ENCODE measurements at places on chromosomes 7 and 10.

GRCh38 chr10:87761892-87762291, 56.1 kb downstream of the ATAD1 start:
- peak; percentile 19 for DNase-seq

- DNase-seq = no peak
These were observed 27.4 kb downstream of the ADAMTS14 start for GRCh38 chr10:70699659-70700174.

DNA sequence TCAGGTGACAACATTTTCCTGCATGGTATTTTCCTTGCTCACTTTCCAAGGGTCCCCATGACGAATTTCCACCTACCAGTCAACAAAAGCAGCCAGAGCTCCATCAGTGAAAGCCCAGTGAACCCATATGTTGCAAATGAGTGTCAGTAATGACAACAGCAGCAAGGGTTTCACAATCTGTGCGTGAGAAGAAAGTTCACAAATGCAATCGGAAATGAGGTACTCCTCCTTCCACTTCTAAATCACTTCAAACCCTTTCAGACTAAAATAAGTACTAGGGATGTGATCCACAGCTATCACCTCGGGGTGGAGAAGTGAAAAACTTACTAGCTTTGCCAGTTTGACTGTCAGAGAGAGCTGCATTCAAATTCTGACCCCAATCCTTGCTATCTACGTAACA, 55.6 kb upstream of the BET1 start:
- DNase-seq = no peak

- no peak for DNase-seq
These were observed 1.8 kb upstream of the RARRES2 start for GRCh38 chr7:150343225-150343624.

GRCh38 chr10:98852686-98853085, 383.0 kb downstream of the HPSE2 start:
- no peak for DNase-seq

- DNase-seq = no peak
These were observed 9.2 kb downstream of the CPN1 start for GRCh38 chr10:100072514-100072913.

GRCh38 chr10:61068471-61068870, 124.5 kb upstream of the RHOBTB1 start:
- no peak for DNase-seq

GRCh38 chr10:128140425-128140824, 14.2 kb upstream of the MKI67 start:
- DNase-seq = no peak

DNA sequence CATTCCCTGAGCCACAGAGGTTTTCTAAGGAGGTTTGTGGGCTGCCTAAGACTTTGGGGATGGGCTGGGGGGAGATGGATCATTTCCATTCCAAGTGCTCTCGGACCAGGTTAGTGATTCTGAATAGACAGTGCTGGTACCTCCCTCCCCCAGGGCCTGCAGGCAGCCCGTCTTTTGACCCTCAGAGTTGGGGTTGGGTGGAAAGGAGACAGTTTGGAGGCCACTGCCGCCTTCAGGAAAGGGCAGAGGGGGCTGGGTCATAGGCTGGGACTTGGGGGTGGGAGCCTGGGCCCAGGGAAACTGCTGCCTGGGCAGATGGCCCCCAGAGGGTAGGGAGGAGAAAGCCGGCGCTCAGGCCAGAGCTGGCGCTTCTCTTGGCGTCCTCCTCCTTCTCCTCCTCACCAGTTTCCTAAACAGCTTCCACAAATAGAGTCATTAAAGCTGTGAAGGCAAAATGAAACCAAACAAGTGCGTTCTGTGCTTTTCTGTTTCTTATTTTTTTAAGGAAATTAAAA, 4.4 kb downstream of the UNC5B start:
- DNase-seq = no peak

GRCh38 chr10:52900593-52900992, 128.0 kb upstream of the MBL2 start:
- no peak for DNase-seq

DNA sequence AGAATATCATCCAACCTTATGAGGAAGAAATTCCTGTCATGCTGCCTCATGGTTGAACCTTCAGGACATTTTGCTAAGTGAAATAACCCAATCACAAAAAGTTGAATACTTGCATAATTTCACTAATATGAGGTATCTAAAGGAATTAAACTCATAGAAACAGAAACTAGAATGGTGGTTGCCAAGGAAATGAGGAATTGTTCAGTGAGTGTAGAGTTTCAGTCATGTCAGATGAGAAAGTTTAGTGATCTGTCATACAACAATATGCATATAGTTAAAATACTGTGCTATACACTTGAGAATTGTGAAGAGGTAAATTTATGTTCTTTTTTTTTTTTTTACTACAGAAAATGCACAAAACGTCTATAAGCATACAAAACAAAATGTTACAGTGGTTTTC, 60.7 kb downstream of the R3HCC1L start:
- no peak for DNase-seq

GRCh38 chr10:86968271-86968993, at the start of gene ADIRF:
TSS of gene ADIRF (plus strand) at chr10:86968482. CDS start at chr10:86968545, 63 bp downstream.
- no peak for DNase-seq
